Subcutaneous preadipocyte (primary cell): ENCODE measurements at places on chromosomes 16 and 17. TPM values are rescaled to one million over a fixed set of nuclear protein-coding genes. Genes with fewer than 3 reads are reported as not detected.

TAT gene
- not detected in 2 replicates for total RNA-seq

GPR142 gene
- not detected in 2 replicates for total RNA-seq

C16orf92 gene
- total RNA-seq, result not detected in 2 replicates

KRT33A gene
- not detected in 2 replicates for total RNA-seq

OTOA gene
- total RNA-seq, result under 0.01 and 0.37 TPM in 2 replicates

LRRC75A gene
- total RNA-seq, result 1.1 and 1.4 TPM in 2 replicates

CD2BP2 gene
- total RNA-seq, result 21.7 and 22.3 TPM in 2 replicates

RTN4RL1 gene
- 0.20 and 2.6 TPM in 2 replicates for total RNA-seq

CRYM gene
- total RNA-seq, result 0.37 and 0.59 TPM in 2 replicates

EVI2A gene
- 6.5 and 14.0 TPM in 2 replicates for total RNA-seq
